Stimulated activated CD8-positive, alpha-beta memory T cell treated with anti-CD3 and anti-CD28 coated beads, Interleukin-4, amount 100 ng/mL, for 1 hour (primary cell): ENCODE measurements at places on chromosomes 7 and 10.

GRCh38 chr7:138316421-138317043, 143.5 kb upstream of the TRIM24 start:
- no peak for DNase-seq

DNA sequence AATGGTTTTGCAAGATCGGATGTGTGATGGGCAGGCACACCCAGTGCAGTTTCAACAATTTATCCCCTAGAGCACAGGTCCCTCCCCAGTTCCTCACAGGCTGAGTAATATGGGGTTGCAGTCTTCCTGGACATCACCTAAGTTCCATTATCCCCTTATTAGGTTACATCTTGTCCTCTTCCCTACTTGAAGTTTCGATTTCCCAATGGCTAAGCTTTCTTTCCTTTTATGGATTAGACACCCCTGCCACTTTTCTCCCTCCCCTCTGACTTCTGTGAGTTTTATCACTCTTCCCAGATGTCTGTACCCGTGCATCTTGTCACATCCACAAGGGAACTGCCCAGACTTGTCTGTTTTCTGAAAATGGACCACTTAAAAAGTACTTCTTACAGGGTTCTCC, 2.4 kb upstream of the NIPSNAP2 start:
- DNase-seq, result no peak

- no peak for DNase-seq
Measured at GRCh38 chr7:47796347-47796746, 151.9 kb downstream of the PKD1L1 start.

DNA sequence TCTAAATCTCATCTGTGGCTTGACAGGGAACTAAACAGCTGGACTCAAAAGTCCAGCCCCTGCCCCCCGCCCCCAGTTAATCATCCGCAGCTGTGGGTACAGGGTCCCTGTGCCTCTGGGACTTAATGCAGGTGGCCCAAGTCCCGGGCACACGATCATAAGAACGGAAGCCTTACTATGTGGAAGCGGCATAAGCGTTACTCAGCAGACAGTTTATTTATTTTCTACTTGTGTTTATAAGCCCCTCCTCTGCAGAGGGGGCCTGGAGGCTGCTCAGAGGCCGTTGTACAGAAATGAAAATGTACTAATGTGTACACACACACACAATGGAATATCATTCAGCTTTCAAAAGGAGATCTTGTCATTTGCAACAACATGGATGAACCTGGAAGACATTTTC, 158.0 kb upstream of the TNS3 start:
- no peak for DNase-seq

DNA sequence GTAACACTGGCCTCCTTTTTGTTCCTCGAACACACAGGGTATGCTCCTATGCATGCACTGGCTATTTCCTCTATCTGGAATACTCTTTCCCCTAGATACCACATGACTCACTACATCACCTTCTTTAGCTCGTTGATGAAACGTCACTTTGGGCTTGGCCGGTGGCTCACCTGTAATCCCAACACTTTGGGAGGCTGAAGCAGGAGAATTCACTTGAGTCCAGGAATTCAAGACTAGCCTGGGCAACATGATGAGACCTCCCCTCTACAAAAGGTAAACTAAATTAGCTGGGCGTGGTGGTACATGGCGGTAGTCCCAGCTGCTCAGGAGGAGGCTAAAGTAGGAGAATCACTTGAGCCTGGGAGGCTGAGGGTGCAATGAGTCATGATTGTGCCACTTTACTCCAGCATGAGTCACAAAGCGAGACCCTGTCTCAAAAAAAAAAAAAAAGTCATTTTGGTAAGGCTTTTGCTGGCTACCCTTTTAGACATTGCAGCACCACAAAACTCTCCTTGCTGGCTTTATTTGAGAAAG, 14.5 kb downstream of the ANKIB1 start:
- no peak for DNase-seq

DNA sequence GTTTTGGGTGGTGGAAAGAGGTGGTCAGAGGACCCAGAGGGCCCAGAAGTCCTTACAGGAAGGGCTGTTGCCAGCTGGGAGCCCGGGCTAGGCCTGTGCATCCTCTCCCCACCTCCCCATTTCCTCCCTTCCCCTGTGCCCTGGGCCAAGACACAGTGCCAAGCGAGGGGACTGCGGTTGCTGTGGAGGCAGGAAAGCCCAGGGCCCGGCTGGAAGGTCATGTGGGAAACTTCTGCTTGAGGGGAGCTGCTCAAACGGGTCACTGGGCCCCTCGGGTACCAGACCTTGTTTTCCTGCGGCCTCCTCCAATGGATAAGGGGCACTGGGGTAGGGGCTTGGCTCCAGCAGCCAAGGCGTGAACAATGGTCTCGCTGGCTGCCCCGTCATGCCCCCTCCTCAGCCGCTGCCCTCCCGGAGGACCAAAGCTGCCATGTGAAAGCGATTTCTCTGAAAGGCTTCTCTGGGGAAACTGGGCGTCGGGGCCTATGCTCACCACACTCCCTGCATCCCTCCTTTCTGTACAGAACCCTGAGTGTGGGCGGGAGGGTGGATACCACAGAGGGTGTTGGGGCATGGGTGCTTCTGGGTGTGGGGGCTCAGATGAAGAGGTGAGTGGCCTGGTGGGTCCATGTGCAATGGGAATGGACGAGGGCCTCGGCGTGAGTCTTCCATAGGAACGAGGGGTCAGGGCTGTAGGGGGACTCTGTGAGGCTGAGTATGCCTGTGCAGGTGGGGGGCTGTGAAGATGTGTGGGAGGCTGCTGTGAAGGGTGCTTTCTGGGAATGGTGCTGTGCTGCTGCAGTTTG, 135.3 kb downstream of the PTPN20 start:
- no peak for DNase-seq

DNA sequence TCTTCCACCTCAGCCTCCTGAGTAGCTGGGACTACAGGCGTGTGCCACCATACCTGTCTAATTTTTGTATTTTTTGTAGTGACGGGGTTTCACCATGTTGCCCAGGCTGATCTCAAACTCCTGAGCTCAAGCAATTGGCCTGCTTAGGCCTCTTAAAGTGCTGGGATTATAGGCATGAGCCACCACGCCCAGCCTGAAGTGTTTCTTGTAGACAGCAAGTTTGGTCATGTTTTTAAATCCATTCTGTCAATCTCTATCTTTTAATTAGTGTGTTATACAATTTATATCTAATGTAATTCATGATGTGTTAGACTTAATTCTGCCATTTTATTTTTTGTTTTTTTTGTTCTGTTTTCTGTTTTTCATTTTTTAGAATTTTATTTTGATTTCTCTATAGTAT, 17.2 kb upstream of the MXI1 start:
- DNase-seq, result no peak

GRCh38 chr7:55202150-55202913, 162.8 kb upstream of the LANCL2 start:
- DNase-seq, result no peak

GRCh38 chr7:43291789-43292188, 179.3 kb downstream of the HECW1 start:
- DNase-seq, result no peak

GRCh38 chr10:91787810-91788209, 10.4 kb upstream of the TNKS2 start:
- no peak for DNase-seq

DNA sequence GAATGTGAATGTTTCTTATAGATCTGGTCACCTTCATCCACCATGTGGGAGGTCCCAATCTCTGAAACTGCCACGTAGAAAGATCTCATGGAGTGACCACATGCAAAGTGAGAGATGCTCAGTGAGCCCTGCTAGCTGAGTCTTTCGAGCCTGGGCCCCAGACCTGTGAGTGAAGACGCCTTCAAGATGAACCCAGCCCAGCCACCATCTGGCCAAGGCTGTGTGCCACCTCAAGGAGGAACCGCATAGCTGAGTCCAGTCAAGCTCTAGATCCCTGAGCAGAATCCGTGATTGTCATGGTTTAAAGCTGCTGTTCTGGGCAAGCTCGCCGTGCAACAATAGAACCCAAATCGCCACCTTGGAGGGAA, 20.2 kb upstream of the PPIF start:
- DNase-seq, result no peak

- no peak for DNase-seq
Measured at GRCh38 chr7:39285256-39285655, 280.9 kb upstream of the YAE1 start.

DNA sequence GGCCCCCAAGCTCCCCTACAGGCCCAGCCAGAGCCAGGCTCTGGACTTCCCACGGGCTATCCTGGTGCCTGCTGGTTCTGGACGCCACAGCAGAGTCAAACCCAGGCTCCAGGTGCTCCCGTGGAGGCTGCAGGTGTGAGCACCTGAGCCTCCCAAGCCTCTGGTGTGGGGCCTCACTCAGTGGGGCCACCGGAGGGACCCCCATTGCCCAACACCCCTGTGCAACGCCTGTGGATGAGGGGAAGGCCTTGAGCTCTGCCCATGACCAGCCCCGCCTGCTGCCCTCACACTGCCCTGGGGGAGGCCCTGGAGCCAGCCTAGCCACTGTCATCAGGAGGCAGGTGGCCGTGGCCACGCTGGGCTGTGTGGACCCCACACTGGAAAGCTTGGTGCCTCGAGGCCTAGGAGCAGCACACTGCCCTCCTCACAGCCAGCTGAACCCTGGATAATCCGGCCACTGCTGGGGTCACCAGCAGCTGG, 229.3 kb downstream of the MAD1L1 start:
- no peak for DNase-seq

DNA sequence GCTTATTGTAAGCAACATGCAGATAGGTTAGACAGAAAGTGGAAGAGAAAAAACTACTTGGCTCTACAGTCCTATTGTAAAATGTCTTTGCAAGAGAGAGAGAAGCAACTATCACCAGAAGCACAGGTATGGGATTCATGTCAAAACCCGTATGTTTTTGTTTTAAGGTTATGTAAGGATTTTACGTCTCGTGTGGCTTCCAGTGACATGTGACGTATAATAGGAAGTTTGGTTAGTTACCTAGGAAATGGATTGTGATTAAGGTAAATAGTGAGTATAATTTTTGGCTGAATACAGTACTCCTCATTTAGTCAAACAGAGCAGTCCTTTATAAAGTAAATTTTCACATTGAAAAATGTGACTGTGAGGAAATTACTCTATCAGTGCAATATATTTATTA, 62.0 kb downstream of the PHF14 start:
- DNase-seq, result no peak

- DNase-seq, result no peak
Measured at GRCh38 chr10:70192326-70192968, 22.1 kb upstream of the SAR1A start.

DNA sequence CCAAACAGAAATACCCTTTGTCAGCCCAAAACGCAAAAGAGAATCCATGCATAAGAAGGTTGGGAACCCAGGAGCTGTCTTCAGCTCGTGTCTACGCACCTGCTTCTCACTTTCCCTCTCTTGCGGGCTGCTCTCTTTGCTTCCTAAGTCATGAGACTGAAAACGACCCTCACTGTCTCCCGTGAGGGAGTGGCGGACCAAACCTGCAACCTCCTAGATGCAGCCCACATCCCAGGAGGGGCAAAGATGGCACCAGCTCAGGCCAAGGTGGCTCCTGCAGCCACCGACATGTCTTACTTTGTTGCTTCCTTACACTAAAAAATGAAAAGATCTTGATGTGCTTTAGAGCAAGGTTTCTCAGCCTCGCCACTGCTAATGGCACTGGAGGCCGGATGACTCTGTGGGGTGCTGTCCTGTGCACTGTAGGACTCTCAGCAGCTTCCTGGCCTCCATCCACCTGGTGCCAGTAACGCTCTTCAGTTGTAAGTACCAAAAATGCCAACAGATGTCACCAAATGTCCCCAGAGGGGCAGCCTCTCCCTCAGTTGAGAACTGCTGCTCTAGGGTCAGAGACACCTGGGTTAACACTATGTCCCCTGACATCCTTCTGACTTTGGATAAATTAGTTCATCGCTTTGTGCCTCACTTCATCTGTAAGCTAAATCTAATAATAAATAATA, 179.8 kb upstream of the PFKP start:
- DNase-seq, result no peak

DNA sequence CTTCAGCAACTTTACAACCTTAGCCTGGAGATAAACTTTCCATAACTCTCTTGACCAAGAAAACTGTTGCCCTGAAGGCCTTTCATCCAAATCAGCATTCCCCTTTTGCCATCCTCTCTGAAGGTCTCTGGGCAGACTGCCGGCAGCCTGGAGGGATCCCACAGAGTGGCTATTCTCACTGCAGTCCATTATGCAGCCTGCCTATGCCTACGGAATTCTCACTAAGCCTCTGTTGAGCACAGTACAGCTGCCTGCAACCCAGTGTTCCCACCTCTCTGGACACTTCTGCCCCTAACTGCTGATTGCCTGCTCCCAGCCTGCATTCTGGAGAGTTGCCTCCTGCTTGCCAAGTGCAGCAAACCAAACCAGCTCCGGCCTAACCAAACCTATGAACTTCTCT, 548.9 kb upstream of the STEAP1 start:
- DNase-seq, result no peak

- DNase-seq, result no peak
Measured at GRCh38 chr7:107690084-107690483, 29.5 kb downstream of the SLC26A4 start.

GRCh38 chr7:100764841-100765240, 31.4 kb downstream of the ZAN start:
- no peak for DNase-seq

DNA sequence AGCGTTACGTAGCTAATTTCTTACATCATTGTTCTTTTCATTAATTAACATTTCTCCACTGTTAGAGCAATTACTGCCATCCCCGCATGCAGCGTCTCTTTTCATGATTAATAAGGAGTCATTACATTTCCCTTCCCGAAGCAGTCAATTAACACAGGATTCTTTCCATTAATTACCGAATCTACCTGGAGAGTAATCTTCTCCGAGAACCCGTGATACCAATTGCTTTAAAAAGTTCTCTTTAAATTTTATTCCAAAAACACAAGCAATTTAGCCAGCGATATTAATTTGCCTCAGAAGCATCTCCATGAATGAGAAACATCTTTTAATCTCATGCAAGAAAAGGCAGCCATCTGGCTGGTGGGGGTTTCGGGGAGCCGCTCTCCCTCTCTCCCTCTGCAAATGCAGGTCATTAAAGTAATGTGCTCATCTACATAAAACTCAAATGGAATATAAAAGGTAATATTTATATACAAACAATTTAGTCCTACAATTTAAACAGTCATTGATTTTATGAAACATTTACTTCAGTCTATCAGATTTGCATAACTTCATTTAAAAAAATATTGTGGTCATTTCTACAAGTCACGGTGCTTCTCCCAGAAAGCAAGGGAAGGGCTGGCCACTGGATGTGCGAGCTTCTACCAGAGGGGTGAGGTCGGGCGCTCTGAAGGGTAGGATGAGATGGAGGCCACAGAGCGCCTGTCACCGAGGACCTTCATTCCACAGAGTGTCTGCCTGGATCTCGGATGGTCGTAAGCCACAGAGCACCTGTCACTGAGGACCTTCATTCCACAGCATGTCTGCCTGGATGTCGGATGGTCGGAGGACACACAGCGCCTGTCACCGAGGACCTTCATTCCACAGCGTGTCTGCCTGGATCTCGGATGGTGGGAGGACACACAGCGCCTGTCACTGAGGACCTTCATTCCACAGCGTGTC, 145.0 kb downstream of the WDR37 start:
- DNase-seq, result no peak

GRCh38 chr7:40570223-40570622, 435.4 kb downstream of the SUGCT start:
- no peak for DNase-seq
